Fibroblast of skin of left biceps (primary cell): ENCODE measurements at places on chromosomes 12 and 14.

DNA sequence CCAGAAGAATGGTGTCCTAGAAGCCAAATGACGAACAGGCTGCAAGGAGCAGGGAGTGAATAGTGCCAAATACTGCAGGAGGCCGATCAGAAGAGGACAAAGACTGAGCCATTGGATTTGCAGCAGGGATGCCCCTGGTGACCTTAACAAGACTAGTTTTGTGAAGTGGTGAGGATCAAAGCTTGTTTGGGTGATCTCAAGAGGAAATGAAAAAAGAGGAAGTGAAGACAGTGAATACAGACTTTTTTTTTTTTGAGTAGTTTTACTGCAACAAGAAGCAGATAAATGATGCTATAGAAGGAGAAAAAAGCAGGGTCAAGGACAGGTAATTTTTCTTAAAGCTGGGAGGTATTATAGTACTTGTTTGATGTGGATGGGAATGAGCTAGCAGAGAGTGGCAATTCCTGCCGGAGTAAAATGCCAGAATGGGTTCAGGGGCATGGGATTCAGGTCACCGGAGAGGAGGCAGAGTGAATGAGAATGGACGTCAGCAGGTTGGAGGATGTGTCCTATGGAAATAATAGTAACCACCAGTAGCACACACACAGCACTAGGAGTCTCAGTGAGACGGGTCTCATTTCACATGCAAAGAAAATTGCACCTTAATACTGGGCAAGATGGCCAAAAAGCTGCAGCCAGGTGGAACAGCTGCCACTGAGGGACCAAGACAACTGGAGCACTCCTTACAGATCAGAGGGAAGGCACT lies 345.8 kb upstream of the CCDC196 start:
- DNase-seq = no peak

DNA sequence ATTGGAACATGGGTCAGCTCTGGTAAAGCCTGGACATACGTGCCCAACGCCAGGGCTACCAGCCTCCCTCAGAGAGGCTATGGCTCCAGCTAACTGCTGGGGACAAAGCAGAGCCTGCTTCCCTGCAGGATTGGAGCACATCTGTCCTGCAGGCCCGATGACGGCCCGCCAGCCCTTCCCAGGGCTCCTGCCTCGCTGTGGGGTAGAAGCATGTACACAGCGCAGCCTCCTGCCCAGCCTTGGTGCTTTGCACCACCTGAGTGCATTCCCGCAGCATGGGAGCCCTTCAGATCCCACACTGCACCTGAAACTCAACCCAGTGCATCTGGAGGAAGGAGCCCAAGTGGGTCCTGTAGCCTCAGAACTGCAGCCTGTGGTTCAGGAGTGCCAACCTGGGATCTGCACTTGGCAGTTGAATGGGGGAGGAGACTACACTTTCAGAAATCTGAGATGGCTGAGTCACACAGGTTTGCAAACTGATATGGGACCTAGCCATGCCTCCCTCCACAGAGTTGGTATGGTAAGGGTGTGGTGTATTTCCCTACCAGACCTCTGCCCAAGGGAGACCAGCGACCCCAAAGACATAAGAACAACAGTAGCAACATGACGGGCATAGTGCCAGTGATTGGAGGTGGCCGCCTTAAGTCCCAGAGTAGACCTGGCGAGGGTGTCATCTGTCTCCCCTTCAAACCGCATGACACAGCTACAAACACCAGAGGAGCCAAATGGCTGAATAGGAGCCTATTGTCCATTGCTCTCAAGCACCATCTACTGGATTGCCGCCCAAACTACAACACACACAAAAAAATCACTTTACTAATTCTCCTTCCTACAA lies 273.9 kb upstream of the MIS18BP1 start:
- DNase-seq = no peak

GRCh38 chr12:127362121-127362520 lies 904.8 kb upstream of the TMEM132C start:
- DNase-seq = no peak

DNA sequence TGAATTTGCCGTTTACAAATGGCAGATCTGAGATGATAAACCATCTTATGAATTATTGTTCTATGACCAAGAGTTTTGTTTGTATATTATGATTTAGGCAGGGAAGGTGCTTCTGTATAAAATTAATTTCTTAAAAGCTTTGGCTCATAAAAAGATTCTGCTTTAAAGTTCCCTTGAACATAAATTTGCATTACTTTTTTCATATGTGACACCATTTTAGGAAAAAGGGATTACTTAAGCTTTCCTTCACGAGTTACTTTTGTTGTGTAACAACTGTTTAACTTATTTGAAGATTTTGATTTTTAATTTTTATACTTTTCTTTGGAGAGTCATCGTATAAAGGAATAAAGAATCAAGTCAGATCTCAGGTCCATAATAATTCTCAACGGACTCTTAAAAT lies 3.3 kb downstream of the ETNK1 start:
- DNase-seq = no peak

DNA sequence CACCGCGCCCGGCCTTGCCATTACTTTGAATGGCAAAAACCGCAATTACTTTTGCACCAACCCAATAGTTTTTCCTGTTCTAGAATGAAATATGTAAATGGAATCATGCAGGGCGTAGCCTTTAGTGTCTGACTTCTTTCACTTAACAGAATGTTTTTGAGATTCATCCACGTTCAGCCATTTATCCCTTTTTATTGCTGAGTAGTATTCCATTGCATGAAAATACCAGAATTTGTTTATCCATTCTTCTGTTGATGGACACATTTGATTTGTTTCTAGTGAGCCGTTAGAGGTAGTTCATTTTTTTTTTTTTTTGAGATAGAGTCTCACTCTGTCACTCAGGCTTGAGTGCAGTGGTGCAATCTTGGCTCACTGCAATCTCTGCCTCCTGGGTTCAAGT lies 90.6 kb downstream of the SLC25A47 start:
- no peak for DNase-seq
